ENCODE measurements at places on chromosomes 5 and 9.
A peak's percentile ranks its signal among the peaks of the same experiment; 100 is the strongest.

DNA sequence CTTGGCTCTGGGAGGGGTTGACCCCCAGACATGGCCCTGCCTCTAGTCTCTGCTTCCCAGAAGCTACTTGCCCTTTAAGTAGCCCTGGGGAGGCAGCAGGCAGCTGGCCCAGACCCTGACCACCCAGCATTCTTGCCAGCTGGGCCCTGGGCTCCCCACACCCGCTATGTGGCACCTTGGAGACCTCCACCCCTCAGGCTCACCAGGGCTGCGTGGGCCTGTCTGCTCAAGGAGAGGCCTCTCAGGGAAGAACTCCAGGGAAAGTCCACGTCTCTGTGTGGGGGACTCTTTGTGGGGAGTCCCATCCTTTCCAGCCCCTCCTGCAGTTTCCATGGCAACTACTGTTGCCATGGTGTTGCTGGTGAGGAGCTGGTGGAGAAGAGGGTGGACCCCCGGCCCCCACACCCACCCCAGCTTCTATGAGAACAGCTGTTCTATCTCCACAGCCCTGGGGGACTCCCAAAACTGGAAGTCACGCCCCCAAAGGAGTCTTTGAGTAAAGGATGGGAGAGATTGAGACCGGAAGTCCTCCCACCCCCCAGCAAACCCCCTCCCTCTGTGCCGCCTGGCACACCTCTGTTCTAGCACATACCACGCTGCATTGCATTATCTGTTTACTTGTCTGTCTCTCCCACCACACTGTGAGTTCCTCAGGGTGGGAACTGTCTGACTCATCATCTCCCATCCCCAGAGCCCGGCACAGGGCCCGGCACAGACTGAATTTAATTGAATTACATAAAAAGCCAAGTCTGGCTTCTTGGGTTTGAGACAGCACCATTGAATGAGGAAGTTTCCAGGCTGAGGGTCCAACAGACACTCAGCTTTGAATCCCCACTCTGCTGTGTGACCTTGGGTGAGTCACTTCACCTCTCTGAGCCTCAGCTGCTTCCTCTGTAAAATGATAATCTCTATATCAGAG, 12.6 kb downstream of the DNM1 start:
- DNase-seq = no peak

GRCh38 chr9:73348471-73348870, 196.8 kb downstream of the ANXA1 start:
- no peak for DNase-seq

GRCh38 chr9:20294046-20294750, 328.1 kb downstream of the MLLT3 start:
- no peak for DNase-seq

GRCh38 chr5:158119961-158120723, 261.2 kb upstream of the CLINT1 start:
- DNase-seq = peak; percentile 75

- no peak for DNase-seq
These were observed 250.3 kb upstream of the SEMA6A start for GRCh38 chr5:116824751-116825438.

DNA sequence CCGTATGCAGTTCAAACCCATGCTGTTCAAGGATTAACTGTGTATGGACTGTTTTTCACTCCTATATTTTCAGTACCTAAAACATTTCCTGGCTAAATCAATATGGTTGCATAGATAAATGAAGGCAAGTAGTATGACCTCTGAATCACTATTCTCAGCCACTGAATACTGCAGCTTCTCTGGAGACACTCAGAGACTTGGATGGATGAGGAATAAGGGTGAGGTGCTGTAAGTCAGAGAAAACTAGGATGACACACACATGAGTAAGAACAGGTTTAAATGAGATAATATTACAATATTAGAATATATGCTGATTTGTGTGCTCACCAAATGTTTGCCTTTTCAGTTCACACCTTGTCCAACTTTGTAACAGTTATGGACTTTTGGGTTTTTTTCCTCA, 26.0 kb upstream of the ANXA1 start:
- DNase-seq = no peak

DNA sequence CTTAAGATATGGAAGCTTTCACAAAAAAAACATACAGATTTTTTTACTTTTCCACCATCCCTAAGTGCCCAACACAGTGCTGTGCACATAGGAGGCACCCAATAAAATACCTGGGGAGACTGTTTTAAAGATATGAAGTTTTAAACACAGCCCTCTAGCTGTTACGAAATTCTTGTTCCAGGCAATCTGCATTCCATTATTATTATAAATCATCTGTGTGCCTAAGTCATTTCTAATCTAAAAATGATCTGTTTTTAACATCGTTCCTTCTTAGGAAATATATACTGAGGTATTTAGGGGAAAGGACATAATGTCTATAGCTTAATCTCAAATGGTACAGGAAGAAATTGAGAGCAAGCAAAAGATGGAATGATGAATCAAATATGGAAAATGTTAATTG, 32.7 kb upstream of the ISCA1 start:
- DNase-seq = no peak

DNA sequence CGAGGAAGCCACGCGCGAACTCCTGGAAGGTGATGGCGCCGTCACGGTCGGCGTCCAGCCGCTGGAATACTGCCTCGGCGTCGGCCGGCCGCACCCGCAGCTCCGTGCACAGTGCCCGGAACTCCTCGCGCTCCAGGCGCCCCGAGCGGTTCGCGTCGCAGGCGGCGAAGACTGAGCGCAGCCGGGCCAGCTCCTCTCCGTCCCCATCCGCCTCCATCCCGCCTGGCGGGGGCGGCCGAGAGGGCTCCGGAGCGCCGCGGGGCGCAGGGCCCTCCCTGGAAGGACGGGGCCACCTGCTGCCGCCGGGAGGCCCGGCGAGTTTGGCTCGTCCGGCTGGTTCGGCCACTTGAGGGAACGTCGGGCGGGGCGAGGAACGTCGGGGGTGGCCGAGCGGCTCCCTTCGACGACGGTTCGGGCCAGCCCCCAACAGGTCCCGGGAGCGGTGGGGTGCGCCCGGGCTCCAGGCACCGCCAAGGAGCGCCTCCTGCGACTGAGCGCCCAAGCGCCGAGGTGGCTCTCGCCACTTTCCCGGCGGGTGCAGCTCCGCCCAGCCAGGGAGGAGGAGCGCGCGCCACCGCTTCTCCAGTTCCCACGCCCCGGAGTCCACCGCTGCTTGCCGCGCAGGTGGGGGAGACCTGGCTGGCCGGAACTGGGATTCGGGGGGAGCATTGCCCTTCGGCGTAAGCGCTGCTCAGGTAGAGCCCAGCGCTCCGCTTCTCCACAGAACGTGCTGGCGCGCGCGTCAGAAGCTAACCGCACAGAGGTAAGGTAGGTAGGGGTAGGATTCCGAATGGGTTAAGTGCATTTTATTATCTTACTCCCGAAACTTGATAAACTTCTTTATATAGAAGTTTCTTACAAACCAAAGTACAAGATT, at the start of gene RASEF:
Gene RASEF, minus strand, starts transcription at position 492 of the 877 bp plus-strand sequence. Its CDS starts 275 bp downstream, at position 217.
- DNase-seq = no peak

DNA sequence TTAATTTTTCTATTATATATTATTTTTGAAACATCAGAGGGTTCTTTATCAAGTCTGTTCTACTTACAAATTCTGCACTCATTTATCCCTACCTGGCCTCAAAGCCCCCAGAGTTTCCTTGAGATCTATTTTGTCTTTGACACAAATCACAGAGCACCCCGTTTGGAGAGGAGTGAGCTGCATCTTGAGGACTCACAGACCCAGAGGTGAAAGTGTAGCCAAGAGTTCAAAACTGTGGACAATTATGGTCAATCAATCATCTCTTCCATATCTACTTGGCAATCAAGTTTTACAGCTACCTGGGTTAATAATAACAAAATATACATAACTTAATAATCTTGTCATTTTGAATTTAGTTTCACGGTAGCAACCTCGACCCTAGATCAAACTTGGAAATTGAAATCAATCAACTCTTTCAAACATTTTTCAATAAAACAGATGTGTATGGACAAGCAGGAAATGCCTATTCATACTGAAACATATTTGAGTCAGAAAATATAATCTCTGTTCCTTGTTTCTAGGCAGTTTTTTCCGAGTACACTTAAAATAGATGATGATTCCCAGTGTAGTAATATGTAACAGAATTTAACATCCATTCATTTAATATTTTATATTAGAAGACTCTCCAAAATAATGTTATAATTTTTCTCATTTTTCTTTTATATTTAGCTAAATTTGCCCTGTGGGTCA, 13.7 kb upstream of the SYK start:
- no peak for DNase-seq

GRCh38 chr9:77384406-77384805, 207.1 kb downstream of the VPS13A start:
- peak; percentile 79 for DNase-seq

GRCh38 chr9:134099123-134099761, 31.4 kb upstream of the BRD3 start:
- no peak for DNase-seq

DNA sequence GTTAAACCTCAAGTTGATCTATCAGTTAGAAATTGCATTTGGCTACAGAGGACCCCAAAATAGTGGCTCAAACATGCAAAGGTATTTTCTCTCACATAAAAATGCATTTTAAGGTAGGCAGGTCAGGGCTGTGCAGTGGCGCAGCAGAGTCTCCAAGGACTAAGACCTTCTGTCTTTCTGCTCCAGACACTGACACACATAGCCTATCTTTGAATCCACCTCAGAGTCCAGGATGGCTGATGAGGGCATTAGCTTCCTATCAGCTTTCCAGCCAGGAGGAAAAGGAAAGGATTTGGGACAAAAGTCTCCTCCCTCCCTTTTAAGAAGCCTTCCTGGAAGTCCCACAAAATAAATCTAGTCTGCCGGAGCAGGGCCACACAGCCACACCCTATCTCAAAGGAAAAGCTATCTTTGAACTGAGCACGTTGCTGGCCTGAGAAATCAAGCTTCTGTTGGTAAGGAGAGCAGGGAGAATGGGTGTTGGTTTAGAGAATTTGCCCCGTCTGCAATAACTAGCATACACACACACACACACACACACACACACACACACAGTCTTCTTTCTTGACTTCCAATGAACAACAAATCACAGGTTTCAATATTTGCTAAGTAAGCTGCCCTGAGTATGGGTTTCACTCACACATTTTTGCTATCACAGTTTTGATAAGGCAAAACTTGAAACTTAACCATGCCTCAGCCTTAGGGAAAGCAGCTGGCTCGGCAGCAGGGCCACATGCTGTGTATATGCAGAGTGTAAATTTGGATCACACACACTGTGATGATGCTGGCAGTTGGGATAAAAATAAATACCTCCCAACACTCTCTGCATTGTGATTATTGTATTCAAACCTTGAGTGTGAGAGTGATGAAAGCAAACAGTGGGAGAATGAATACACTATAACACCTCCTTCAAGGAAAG, 116.6 kb upstream of the MAP3K1 start:
- no peak for DNase-seq

- no peak for DNase-seq
These were observed 483.7 kb downstream of the BNC2 start for GRCh38 chr9:16386827-16387077.

GRCh38 chr9:75483636-75484035, 395.3 kb downstream of the OSTF1 start:
- no peak for DNase-seq
